ENCODE measurements at places on chromosomes 12 and 14.
A peak's percentile ranks its signal among the peaks of the same experiment; 100 is the strongest.

DNA sequence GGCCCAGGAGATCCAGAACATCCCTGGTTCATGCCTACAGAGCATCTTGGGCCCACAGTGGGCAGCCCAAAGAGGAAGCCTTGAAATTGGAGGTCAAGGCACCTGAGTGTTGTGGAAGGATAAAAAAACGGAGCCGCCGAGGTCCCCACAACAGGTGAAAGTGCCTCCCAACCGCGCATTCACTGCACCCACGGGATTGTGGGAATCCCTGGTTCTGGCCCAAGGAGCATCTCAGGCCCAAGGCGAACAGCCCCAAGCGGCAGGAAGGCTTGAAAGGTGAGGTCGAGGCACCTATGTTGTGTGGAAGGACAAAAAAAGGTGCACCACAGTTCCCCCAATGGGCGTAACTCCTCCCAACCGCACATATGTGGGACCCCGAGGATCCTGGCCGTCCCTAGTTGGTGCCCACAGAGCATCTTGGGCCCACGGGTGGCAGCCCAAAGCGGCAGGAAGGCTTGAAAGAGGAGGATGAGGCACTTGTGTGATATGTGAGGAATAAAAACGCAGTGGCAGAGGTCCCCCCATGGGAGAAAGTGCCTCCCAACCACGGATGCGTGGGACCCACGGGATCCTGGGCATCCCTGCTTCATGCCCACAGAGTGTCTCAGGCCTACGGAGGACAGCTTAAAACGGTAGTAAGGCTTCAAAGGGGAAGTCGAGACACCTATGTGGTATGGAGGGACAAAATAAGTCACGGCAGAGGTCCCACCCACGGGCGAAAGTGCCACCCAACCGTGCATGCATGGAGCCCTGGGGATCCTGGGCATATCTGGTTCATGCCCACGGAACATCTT, 583.9 kb downstream of the ALG10 start:
- no peak for DNase-seq

GRCh38 chr14:101239065-101239464, 322.2 kb upstream of the DIO3 start:
- DNase-seq = no peak

GRCh38 chr12:40156021-40156764, 50.3 kb upstream of the SLC2A13 start:
- DNase-seq = no peak

- no peak for DNase-seq
Observed at GRCh38 chr14:85531587-85532373, 1.8 kb downstream of the FLRT2 start.

DNA sequence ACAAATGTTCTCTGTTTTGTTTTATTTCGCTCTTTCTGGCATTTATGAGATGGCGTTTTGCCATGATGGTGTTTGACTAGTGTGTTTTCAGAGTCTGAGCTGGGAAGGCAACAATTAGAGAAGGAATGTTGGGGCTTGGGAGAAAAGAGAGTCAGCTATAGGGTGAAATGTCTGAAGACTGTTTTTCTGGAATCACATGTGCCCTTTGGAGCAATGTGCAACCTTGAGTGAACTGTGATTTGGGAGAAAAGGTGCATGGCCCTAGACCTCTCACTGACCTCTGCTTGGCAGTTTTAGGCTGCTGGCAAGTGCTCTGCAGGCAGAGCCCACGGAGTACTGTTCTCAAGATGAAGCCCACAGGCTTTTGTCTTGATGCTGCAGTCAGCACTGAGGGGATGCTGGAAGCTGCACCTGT, 379.9 kb upstream of the PDE3A start:
- no peak for DNase-seq

GRCh38 chr12:122141911-122142725, 31.9 kb downstream of the IL31 start:
- DNase-seq = no peak

DNA sequence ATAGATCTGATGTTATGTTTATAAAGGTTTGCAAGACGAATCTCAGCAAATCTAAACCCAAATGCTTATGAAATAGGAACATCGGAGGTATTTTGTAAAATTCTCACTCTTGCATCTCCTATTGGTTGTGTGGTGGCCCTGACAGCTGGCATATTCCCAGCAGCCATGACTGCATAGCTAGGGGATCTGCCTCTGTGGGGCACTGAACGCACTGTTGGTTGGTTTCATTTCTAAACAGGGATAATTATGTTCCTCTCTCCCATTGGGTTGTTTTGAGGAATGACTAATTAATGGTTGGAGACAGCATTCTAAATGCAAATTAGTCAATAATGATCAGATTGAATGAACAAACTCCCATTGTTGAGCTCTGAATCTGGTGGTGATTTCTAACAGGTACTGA, 2.7 kb upstream of the BEST3 start:
- no peak for DNase-seq

DNA sequence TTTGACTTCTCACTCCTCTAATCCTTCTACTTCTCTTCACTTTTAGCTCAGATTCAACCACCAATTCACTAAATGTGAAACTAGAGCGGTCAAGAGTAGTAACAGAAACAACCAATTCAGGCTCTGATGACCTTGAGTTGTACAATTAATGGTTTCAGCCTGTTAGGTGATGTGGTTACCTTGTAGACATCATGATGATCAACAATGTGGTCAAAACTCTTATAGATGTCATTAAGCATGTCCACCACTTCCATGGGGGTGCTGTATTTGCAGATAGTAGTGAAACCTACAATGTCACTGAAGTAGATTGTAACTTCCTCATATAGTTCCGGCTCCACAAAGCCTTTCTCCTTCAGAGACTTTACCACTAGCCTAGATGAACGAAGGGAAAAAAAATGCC, 54.1 kb upstream of the PLBD1 start:
- no peak for DNase-seq

GRCh38 chr12:127469331-127469730, 797.6 kb upstream of the TMEM132C start:
- DNase-seq = no peak

GRCh38 chr12:120365675-120366340, 3.2 kb downstream of the MSI1 start:
- DNase-seq = no peak

- no peak for DNase-seq
Observed at GRCh38 chr12:103839103-103839502, 1.9 kb downstream of the NT5DC3 start.

GRCh38 chr12:5808981-5809380, 136.1 kb downstream of the ANO2 start:
- DNase-seq = no peak

DNA sequence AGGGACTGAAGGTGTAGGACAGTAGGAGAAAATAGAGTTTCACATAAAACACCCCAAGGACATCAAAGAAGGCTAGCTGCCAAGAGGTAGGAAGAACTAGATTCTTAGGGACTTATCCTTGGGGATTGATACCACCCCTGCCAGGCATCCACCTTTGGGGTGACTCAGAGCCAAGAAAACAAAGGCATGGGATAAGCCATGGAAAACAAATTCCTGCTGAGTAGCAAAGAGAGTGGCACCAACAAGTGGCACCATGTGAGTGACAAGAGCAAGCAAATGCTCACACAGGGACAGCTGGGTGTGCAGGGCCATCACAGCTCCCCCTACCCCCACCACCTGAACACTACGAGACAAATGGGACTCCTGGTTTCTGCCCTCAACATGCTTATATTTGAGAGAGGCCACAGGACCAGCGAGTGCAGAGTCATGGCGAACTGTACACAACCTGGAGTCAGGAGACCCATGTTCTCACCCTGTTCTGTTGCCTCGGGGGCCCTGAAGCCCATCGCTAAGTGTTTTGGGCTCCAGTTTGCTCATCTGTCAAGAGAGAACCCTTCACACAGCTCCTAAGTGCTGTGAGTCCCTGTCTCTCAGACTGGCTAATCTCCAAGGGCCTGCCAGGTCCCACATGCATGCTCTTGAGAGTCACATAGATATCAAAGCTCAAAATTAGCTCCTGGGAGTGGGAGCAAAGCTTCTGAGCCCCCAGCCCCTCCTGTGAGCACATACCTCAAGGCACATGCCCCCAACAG, 91.9 kb downstream of the DPF3 start:
- DNase-seq = no peak

- DNase-seq = peak; percentile 35
Observed at GRCh38 chr12:79143803-79144202, 279.2 kb downstream of the SYT1 start.

- no peak for DNase-seq
Observed at GRCh38 chr12:107287436-107288413, 194.4 kb upstream of the CRY1 start.

DNA sequence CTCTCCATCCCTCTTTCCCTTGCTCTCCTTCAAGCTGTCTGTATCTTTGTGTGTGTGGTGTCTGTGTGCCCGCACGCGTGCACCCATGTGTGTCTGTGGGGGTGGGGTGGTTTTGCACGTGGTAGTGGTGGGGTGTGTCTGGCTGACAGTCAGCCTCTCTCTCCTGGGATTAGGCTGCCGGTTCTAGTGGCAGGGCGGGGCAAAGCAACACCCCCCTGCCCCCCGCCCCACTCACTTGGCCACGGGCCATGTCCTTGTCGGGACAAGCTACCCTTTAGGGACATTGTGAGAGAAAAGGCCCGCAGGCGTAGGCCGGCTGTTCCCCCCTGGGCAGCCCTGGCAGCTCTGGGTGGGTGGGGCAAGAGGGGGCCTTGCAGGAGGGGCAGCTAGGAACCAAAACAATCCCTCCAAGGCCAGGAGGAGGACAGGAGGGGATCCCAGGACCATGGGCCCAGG, 182.6 kb downstream of the ALG10 start:
- no peak for DNase-seq

- no peak for DNase-seq
Observed at GRCh38 chr12:71710276-71711125, 24.6 kb downstream of the TMEM19 start.

GRCh38 chr12:124753228-124753591, 110.5 kb downstream of the SCARB1 start:
- no peak for DNase-seq

GRCh38 chr12:63912651-63913050, 68.2 kb downstream of the SRGAP1 start:
- DNase-seq = no peak

DNA sequence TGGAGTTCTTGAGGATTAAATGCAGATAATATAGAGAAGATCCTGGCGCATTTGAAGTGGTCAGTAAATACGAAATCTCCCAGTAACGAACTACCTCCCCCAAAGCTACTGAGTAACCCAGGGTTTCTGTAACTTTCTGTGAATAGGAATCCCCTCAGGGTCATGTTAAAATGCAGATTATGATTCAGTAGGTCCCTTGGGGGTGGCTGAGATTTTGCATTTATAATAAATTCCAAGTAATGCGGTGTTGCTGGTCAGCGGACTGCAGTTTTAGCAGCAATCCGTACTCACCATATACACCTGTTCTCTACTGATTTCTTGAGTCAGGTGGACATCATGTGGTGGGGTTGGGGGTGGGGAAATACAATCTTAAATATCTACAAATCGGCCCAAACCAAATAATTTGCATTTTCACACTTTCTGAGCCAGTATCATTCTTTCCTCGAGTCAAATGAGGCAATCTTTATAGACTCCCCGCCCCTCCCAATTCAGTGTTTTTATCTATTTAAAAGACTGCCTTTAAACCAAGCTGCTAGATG, 868 bp downstream of the SPATA7 start:
- DNase-seq = no peak

GRCh38 chr12:52522346-52523011, 2.3 kb upstream of the KRT5 start:
- DNase-seq = no peak

GRCh38 chr12:7144414-7145120, 14.4 kb downstream of the CLSTN3 start:
- DNase-seq = peak; percentile 69

- no peak for DNase-seq
Observed at GRCh38 chr14:35352274-35353233, 52.0 kb downstream of the NFKBIA start.

GRCh38 chr12:118098401-118098800, 5.4 kb downstream of the VSIG10 start:
- no peak for DNase-seq

DNA sequence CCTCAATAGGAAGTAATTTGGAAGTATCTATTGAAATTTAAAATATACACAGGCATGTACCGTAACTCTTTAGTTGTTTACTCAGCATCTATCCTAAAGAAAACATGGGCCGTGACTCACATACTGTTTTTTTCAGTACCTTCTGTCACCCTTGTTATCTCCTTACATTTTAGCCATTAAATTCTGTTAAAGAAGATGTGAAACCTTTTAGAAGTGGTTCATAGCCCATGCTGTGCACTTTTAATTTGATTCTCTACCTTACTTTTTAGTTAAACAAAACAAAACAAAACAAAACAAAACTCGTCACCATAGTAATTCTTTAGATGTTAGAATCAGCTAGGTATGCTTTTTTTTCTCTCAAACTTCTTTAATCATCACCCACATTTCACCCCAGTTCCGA, 494.4 kb upstream of the RGS6 start:
- no peak for DNase-seq

DNA sequence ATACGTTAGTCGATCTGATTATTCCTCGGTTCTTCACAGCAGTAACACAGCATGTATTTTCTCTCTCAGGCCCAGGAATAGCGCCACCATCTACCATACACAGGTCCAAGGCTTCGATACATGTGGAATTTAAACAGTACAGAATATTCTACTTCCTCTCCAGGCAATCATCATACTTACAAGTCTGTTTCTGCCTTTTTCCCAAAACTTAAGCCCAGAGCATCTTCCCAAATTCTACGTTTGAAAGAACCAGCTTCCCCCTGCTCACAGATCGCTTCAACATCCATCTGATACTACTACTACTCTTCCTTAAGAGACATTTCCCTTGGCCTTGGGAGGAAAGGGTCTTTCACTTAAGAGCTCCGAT, 626 bp downstream of the TXNDC16 start:
- DNase-seq = peak; percentile 50

- DNase-seq = no peak
Observed at GRCh38 chr12:107094183-107094448, 767 bp upstream of the CRY1 start.

- no peak for DNase-seq
Observed at GRCh38 chr12:28824849-28825248, 324.2 kb upstream of the FAR2 start.

DNA sequence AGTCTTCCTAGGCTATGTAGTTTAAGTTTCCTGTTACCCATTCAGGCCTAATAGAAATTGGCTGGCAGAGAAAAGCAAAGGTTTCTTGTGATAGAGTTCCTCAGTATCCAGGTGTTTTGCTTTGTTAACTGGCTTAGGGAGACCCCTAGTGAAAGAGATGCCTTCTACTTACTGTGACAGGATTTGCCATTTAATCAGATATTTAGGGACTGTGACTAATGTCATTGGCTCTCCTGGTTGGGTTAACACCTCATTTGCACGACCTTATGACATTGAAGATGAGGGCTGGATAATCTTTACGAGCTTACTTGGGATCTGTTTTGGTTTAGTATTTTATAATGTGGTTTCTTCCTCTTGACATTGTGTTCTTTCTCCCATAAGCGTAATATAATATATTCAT, 5.8 kb downstream of the MON2 start:
- DNase-seq = no peak

Measured in cerebellum (tissue), 4 donors.